ENCODE measurements at places on chromosomes 12 and 14.

GRCh38 chr14:64185184-64185583 is 109.0 kb downstream of the ESR2 start:
- no peak for DNase-seq

GRCh38 chr12:96093543-96094196 is 58.3 kb upstream of the LTA4H start:
- no peak for DNase-seq

- DNase-seq: peak; percentile 23
Measured at GRCh38 chr14:69042787-69043444, 63.8 kb upstream of the ACTN1 start.

GRCh38 chr12:103727638-103728037 is 113.4 kb downstream of the NT5DC3 start:
- no peak for DNase-seq

- DNase-seq: no peak
Measured at GRCh38 chr12:39011166-39011565, 105.8 kb upstream of the CPNE8 start.

DNA sequence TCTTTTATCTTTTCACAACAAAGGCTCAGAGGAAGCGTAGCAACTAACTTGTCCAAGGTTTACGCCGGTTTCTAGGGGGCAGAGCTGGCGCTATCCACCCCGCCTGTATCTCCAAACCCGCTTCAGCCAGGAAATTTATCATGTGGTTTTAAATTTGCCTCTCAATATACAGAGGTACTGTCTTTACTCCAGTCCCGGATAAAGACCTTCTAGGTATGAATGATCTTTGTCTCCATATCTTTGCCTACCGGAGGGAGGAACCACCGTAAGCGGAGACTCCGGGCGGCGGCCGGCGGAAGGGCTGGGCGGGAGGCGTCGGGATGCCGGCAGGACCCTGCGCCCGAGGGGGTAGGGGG is 693 bp upstream of the RIMKLB start:
- DNase-seq: no peak

DNA sequence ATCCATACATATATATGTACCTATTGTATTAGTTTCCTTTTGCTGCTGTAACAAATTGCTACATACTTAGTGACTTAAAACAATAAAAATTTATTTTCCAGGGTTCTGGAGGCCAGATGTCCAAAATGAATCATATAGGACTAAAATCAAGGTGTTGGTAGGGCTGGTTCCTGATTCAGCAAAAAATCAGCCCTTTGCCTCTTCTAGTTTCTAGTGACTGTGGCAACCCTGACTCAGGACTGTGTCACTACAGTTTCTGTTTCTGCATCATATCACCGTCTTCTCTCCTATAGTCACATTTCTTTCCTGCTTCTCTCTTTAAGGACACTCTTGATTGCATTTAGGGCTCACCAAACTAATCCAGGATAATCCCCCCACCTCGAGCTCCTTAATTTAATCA is 386.3 kb upstream of the TBX3 start:
- DNase-seq: no peak

GRCh38 chr12:29907461-29907860 is 123.7 kb upstream of the TMTC1 start:
- DNase-seq: no peak
